DND-41 (cell line): ENCODE measurements at places on chromosomes 12 and 14.
A peak's percentile ranks its signal among the peaks of the same experiment; 100 is the strongest.

DNA sequence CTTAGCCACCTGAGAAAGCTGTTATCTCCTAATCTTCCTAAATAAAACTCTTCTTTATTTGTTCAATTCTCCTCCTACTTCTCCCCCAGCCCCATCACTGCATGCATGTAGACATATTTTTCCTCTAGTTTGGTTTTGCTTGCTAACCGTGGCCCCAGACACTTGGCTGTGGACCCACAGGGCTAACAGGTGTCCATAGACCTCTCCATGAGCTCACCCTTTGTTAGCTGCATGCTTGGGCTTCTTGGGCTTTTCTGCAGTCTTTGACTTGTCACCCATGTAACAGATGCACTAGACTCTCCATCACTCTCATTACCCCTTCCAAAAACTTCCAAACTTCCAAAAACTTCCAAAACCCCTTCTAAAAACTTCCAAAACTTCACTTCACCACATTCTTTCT is 59.2 kb upstream of the PLEKHA5 start:
- DNase-seq = no peak

- DNase-seq = no peak
Observed at GRCh38 chr12:122876731-122877130, 19.2 kb downstream of the VPS37B start.

DNA sequence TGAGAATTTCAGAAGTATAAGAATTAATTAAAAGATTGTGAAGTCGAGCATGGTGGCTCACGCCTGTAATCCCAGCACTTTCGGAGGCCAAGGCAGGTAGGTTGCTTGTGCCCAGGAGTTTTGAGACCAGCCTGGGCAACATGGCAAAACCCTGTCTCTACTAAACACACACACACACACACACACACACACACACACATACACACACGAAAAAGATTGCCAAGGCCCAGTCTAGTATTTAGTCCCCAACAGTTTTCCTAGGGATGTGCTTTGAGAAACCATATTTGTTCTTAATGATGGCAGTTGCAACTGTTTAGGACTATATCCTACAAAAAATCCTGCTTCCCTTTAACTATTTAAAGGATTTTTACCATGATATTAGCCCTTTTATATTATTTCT is 6.0 kb downstream of the TBK1 start:
- no peak for DNase-seq

- no peak for DNase-seq
Observed at GRCh38 chr14:68775614-68776126, 17.2 kb downstream of the ZFP36L1 start.

DNA sequence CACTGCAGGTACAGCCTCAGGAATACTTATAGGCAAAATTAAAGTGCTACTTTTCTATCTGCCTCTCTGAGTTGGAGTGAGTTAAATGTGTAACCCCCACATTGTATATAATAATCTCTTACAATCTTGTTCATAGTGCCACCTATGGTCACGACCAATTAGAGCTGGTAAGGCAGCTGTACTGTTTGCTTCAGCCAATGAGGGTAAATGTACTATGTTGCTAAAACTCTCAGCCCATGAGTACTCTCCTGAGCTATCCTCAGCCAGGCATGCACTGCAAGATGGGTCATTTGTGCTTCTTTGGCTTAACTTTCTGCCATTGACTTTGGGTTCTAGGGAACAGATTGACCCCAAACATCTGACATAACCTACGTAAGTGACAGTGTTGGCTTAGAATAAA is 15.0 kb upstream of the MDM2 start:
- no peak for DNase-seq

DNA sequence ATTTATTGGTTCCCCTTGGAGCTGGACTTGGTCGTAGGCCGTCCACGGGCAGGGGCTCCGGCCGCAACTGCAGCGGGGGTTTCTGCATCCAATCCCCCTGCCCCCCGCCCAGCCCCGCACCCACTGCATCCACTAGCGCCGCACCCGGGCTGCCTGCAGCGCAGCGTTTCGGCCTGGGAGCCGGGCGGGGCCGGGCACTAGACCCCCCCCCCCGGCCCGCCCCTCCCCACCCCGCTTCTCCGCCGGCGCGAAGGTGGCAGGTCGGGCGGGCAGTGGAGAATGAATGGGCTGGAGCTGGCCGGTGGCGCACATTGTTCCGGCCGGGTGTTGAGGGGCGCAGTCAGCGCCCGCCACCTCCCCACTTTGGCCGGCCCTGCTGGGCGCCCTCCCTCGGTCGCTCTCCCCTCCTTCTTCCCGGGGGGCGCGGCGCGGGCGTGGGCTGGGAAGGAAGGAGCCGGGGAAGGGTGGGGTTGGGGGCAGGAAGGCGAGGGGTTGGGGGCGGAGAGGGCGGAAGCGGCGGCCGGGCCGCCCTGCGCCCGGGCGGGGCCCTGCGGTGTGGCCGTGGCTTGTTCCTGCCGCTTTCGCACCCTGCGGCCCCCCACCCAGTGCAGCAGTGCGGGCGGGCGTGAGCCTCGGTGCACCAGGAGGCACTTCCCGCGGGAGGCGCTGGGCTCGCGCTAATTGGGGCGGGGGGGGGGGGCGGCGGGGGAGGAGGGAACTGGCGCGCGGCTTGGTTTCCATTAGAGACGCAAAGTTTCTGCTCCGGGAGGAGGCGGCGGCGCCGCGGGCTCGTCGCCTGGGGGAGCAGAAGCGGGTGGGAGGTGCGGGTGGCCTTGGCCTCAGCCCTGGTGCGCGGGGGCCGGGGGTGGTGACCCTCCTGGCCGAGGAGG is 841 bp downstream of the CALM1 start:
- DNase-seq = peak; percentile 91

DNA sequence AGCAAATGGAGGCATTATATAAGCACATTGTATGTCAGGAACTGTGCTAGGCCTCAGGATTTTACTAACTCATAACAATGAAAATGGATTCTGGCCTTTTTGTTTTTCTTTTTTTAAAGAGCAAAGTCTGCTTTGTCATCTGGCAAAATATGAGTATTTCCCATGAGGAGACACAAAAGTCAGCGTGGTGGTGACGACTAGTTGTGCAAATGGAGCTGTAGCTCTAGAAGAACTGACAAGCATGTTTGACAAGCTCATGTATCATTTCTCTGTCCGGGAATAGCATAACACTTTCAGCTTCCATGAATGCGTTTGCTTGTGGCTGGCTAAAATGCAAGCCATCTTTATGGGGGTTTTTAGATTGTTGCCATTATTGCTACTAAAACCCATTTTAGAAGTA is 127.8 kb downstream of the HELB start:
- DNase-seq = no peak

- DNase-seq = no peak
Observed at GRCh38 chr14:48974994-48975393, 611.2 kb downstream of the RPS29 start.

- no peak for DNase-seq
Observed at GRCh38 chr12:114416028-114416427, 10.1 kb upstream of the TBX5 start.

DNA sequence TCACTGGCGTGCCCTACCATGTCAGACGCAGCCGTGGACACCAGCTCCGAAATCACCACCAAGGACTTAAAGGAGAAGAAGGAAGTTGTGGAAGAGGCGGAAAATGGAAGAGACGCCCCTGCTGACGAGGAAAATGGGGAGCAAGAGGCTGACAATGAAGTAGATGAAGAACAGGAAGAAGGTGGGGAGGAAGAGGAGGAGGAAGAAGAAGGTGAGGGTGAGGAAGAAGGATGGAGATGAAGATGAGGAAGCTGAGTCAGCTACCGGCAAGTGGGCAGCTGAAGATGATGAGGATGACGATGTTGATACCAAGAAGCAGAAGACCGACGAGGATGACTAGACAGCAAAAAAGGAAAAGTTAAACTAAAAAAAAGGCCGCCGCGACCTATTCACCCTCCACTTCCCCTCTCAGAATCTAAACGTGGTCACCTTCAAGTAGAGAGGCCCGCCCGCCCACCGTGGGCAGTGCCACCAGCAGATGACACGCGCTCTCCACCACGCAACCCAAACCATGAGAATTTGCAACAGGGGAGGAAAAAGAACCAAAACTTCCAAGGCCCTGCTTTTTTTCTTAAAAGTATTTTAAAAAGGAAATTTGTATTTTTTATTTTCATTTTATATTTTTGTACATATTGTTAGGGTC is 13.2 kb downstream of the TRIP11 start:
- no peak for DNase-seq

DNA sequence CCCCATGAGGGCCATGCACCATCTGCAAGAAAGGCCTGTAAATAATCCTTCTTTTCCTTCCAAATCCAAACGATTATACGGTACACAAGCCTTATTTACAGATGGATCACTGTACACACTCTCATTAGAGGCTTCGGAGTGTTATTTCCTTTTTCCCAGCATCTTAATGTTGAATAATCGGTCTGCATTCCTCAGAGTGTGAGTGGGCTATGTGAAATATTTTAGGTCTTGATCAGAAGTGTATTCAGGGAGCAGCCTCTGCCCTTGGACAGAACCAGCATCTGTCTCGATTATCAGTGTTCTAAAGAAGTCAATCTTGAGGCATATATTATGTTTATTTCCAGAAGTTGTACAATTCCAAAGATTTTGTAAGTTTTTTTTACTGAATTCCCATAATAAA is 340.6 kb downstream of the SEC23A start:
- DNase-seq = no peak

DNA sequence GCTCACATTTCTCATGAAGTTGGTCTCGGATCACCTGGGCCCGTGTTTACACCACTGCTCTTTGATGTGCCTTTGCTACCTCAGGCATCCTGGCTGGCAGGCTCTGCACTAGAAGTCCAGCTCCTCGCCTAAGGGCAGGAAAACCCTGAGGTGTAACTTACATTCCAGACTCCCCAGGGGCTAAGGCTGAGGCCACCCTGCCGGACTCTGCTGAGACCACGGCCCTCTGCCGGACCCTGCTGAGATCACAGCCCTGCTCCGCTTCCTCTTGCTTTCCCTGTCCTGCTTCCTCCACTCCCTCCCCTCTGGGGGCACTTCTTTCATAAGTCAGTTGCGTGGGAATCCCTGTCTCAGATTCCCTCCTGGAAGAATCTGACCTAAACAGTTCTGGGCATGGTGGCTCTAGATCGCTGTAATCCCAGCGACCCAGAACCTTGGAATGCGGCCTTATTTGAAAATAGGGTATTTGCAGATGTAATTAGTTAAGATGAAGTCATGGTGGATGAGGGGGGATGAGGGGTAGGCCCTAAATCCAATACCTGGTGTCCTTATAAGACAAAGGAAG is 17.2 kb downstream of the RILPL1 start:
- DNase-seq = no peak

DNA sequence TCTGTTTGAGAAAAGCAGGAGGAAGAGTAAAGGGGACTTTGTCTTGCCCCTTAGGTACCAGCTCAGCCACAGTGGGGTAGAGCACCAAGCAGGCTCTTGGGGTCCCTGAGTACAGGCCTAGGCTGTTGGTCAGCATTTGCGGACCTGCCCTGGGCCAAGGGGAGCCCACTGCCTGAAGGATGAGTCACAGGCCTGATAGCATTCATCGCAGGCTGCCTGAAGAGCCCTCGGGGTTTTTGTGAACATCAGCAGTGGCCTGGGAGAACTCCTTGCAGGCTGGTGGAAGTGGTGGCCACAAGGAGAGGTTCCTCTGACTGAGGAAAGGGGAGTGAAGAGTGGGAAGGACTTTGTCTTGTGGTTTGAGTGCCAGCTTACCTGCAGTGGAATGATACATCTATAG is 25.0 kb upstream of the P2RX7 start:
- no peak for DNase-seq

DNA sequence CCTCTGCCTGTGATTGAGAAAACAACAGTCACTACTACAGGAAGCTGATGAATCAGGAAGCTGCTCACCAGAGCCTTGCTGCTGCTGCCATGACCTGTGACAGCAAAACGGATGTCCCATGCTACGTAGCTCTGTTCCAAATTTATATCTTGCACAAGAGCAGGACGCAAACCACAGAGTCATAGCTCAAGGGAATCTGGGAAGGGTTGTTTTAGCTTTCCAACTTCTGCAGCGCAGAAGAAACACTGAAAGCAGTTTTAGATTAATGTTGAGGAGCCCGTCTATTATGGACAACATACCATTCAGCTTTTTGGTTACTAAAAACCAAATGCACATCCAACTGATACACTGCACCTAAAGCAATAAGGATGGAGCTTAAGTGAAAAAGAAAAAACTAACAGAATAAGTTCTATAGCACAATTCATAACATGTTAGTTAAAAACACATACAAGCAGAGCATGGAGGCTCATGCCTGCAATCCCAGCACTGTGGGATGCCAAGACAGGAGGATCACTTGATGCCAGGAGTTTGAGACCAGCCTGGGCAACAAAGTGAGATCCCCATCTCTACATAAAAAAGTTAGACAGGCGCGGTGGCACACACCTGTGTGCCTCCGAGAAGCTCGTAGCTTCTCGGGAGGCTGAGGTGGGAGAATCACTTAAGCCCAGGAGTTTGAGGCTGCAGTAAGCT is 1.7 kb upstream of the ANKRD33 start:
- DNase-seq = peak; percentile 61

- peak; percentile 85 for DNase-seq
Observed at GRCh38 chr14:22561661-22562579, 27.1 kb downstream of the DAD1 start.

GRCh38 chr12:117038023-117038680 is 61.1 kb downstream of the TESC start:
- no peak for DNase-seq

- DNase-seq = no peak
Observed at GRCh38 chr12:1050059-1050707, 59.2 kb downstream of the ERC1 start.

DNA sequence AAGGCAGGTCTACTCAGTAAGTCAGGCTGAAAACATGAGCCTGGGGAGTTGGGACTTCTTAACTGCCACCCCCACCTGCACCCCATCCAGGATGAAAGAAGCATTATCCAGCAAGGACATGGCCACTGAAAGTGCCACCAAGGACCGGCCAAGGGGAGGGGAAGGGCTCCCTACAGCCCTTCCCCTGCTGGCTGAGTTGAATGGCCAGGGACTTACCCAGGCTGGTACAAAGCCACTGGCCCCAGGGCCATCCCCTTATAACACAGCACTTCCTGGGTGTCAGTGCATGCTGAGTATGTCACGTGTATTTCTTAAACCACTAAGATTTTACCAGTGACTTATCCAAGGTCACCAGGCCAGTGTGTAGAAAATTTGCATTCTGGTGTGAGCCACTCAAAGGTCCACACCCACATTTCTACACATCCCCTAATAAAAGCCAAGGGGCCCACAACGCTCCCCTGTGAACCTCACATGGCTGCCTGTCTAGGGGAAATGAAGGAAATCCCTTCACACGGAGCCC is 29.3 kb upstream of the ZFP36L1 start:
- no peak for DNase-seq

GRCh38 chr12:91367234-91367849 is 184.7 kb upstream of the DCN start:
- no peak for DNase-seq

GRCh38 chr12:132021031-132021871 is 71.5 kb downstream of the EP400 start:
- DNase-seq = no peak

GRCh38 chr12:5096241-5096924 is 52.7 kb downstream of the KCNA5 start:
- DNase-seq = no peak

DNA sequence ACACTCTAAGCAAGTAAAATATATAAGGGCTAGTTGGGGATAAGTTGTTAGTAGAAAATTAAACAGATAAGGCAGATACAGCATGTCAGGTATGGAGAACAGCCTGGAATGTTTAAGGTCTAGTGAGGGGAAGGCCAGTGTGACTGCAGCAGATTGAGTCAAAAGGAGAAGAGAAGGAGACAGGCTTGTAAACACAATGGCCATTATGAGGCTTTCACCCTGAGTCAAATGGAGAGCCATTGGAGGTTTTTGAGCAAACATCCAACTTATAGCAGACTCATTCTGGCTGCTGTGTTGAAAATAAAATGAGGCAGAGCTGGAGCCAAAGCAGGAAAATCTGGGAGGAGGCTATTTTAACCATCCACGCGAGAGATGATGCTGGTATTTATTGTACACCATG is 142.0 kb downstream of the DUSP6 start:
- no peak for DNase-seq
